ENCODE measurements at places on chromosomes 5 and 9.

DNA sequence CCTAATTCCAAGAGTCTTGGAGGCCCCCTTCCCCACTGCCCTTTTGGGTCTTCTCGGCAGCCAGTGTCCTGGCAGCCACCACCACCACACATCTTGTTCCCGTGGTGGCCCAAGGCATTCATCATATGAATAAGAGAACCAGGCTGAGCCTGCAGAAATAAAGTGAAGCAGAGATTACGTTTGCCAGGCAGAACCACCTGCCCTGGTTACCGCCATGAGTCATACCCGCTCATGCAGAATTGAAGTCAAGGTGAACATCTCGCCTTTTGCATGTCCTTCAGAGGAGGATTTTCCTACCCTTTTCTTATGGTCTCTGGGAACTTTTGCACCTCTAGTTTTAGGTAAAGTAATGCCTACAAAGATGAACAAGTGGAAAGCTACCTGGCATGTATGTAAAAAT, 119.5 kb upstream of the LMX1B start:
- no peak for DNase-seq

- no peak for DNase-seq
These were observed 42.2 kb upstream of the PDE8B start for GRCh38 chr5:77168161-77168878.

GRCh38 chr5:31255041-31255440, 61.6 kb downstream of the CDH6 start:
- DNase-seq = no peak

GRCh38 chr5:36105819-36106218, 39.1 kb upstream of the UGT3A2 start:
- no peak for DNase-seq

- no peak for DNase-seq
These were observed 190.5 kb upstream of the PPP1R26 start for GRCh38 chr9:135289081-135289491.

- DNase-seq = no peak
These were observed 355.4 kb downstream of the PDE4D start for GRCh38 chr5:59537961-59538749.

DNA sequence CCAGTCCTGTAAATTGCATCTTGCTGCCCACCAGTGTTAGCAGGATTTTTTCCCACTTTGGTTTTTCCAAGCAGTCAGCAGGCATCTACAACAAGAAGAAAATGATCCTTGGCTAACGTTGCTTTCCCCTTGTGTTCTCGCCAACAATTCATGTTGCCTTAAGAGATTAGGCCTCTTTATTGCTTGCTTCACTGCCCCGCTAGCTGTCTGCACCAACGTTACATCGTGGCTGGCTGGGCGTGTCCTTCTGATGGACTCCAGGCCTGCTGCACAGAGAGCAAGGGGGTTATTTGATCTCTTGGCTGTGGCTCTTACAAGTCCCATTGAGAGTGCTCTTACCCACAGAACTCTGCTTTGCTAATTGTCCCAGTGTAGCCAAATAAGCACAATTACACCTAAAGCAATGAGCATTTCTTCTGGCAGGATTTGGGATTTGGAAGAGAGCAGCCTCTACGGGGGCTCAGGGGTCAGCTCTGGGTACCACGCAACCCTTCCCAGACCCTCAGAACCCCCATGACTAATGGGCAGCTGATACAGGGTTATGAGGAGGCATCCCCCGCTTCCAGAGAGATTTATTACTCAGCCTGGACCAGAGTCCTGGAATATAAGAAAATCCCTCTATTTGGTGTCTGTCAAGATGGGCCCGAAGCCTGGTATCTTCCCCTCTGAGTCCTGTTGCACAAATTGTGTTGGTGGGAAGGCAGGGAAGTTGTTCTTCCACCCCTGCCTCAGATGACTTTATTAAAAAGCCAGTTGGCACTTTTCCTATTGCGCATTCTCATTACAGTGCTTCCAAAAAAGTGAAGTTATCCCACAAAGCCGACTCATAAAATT, 17.6 kb downstream of the DCANP1 start:
- no peak for DNase-seq

DNA sequence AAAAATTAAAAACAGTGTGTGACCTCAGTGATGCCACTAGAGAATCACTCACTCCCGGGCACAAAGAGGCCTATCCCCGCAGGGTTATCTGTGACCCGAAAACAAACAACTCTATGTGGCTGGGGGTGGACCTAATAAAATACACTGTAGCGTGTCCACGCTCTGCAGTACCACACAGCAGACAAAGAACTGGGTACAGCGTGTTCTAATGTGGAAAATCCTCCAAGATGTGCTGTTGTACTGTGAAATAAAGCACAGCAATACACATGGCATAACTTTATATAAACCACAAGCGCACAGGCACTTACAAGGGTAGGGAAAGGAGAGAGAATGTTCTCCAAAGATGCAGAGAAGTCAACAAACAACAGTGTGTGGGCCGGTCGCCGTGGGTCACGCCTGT, 8.1 kb upstream of the SLC34A1 start:
- DNase-seq = no peak

- DNase-seq = no peak
These were observed 269.1 kb downstream of the MED10 start for GRCh38 chr5:6108981-6109825.

- no peak for DNase-seq
These were observed 16.4 kb downstream of the SLC6A18 start for GRCh38 chr5:1241509-1242080.

GRCh38 chr5:137648361-137648760, 87.5 kb downstream of the KLHL3 start:
- no peak for DNase-seq

- DNase-seq = no peak
These were observed 30.7 kb upstream of the TMEM250 start for GRCh38 chr9:136149337-136149736.

DNA sequence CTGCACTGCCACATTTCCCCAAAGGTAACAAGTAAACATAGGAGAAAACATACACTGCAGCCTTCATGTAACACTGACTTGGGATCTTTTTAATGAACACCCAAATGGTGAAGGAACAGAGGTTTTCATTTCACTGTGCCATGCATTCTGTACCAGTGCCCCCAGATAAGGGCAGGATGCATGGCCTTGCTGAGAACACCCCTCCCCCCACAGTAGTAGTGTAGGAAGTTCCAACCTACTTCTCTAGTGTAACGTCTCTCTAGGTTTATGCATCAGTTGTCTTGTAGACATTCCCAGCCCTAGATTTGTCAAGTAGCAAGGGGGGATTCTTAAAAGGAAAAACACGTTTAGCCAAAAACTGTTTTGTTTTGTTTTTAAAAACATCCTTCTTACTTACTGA, 29.9 kb downstream of the MAP3K1 start:
- DNase-seq = no peak

DNA sequence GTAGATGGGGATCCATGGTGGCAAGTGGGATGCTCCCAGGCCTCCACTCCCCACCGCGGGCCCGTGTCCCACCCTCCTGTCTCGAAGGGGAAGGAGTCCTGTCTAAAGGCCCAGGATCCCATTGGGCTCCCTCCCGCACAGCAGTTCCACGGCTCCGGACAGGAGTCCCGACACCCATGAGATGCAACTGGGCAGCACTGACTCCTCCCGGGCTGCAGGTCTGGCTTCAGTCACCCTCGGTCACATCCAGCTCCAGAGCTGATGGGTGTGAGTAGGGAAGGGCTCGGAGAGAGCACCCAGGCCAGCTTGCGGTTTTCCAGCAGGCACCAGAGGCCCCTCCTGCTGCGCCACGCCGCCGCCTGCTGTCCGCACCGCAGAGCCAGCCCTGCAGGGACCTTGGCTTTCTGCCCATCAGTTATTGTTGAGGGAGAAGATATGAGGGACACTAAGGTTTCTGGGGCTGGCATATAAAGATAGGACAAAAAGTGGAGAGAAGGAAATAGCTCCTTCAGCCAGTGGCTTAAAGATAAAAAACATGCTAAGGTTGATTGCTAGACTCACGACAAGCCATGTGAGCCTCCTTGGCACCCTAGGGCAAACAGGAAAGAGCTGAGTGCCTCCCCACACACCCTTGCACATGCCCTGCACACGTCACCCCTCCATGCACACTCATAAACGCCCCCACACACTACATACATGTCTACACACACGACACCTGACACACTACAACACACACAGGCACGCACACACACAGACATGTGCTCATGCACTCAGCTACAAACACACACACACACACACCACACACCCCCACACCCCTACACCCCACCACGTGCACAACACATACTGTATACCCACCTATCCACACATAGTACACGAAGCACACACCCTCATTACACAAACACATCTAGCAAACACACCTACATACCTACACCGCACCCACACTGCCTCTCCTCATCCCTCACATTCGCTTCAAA, 79.0 kb downstream of the AK8 start:
- DNase-seq = no peak

DNA sequence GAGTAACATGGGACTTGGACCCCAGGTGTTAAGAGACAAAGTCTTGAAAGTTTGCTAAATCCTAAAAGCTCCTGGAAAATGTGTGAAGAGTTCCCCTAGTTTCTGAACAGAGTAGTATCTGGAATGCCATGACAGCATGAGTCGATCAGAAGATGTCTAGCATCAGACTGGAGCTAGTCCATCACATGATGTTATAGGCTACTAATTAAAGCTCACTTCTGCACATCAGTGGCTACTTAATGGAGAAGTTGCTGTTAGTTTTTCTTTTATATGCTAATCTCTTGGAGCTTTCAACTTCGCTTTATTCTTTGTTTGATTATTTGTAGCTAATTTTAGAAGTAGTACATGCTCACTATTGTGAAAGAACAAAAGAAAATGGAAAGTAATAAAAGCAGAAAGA, 471.3 kb upstream of the KLF4 start:
- no peak for DNase-seq

GRCh38 chr9:123834218-123834888, 95.6 kb downstream of the DENND1A start:
- DNase-seq = no peak

DNA sequence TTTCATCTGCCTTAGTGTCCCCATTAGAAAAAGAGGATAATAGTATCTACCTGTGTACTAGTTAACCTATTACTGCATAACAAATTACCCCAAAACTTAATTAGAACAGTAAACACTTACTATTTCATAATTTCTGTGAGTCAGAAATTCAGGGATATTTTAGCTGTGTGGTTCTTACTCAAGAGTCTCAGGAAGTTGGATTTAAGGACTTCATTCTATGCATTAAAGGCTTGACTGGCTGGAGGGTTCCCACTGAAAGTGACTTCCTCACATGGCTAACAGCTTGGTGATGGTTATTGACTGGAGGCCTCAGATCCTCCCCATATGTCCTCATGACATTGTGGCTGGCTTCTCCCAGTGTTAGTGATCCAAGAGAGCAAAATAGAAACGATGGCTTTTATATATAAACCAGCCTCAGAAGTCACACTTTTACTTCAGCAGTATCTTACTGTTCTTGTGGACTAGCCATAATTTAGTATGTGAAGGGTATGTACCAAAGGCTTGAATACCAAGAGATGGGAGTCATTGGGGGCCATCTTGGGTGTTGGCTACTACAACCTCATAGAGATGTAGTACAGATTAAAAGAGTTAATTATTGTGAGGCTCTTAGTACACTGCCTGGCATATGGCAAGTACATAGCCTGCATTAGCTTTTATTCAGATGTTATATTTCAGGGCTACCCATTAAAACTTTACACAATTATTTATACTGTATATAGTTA, 9.9 kb downstream of the RAD23B start:
- no peak for DNase-seq

DNA sequence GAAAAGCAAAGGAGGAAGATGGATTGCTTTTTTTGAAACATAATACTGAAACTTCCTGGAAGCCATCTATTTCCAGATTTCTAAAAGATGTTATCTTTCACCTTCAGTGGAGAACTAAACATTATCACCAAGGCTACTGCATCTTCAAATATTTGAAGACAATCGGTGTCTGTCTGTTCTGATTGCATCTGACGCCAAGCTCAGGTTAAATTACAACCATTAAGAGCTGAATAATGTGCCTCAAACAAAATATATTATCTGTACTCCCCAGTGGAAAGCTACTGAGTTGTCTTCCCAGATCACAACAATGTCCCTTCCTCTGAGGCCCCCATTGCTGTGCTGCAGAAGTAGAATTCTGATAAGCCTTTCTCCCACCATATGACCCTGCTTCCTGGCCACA, 342.3 kb downstream of the PLK2 start:
- DNase-seq = no peak

GRCh38 chr5:157088342-157088990, 20.4 kb downstream of the HAVCR2 start:
- DNase-seq = no peak

GRCh38 chr5:173622183-173623047, 6.0 kb upstream of the BOD1 start:
- no peak for DNase-seq

DNA sequence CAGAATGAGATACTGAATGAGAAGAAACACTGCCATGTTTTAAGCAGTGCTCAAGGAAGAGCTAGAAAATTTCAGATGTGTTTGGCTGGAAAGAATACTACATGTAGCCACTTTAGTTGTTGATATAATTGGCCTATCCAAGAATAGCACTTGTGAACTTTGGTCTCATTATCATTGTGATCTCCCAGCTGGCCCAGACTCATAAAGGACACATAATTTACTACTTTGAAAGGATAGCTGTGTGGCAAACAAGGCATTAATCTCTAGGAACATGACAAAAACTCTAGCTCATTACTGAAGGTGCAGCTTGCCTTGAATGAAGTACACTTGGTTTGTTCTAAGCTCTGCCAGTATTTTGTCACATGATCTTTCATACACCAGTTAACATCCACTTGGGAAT, 356.3 kb downstream of the CSNK1G3 start:
- no peak for DNase-seq

DNA sequence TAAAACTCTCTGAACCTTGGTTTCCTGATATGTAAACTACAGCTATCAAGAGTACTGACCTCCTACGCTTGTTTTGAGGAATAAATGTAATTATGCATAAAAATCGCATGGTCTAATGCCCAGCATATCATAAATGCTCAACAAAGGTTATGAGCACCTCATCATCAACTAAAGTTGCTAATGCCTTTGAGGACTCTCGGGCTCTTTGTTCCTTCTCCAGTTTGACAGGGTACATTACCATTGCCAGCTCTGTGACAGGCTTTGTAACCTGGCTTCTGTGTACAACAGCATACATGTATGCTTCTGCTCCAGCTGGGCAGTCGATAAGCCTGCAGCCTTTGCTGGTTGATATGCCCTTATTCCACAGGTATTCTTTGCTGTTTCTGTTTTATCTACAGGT, 95.2 kb downstream of the C9orf152 start:
- no peak for DNase-seq

DNA sequence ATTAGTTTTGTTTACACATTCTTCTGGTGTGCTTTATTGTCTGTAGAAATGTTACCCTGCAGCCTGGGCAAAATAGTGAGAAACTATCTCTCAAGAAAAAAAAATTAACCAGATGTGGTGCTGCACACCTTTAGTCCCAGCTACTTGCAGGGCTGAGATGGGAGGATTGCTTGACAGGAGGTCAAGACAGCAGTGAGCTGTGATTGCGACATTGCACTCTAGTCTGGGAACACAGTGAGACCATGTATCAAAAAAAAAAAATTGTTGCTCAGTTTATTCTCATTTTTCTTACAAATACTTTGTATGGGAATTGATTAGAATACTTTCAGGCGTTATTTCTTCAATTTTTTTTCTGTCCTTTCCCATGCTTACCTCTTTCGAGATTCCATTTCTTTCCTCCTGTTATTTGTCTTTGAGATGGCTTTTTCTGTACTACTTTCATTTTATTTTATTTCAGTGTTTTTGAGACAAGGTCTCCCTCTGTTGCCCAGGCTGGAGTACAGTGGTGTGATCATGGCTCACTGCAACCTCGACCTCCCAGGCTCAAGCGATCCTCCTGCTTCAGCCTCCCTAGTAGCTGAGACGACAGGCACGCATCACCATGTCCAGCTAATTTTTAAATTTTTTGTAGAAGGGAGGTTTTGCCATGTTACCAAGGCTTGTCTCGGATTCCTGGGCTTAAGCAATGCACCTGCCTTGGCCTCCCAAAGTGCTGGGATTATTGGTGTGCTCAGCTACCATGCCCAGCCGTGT, 24.9 kb downstream of the TENT2 start:
- no peak for DNase-seq

Data from central memory CD4-positive, alpha-beta T cell (primary cell).